ENCODE measurements at places on chromosomes 13 and 19.

DNA sequence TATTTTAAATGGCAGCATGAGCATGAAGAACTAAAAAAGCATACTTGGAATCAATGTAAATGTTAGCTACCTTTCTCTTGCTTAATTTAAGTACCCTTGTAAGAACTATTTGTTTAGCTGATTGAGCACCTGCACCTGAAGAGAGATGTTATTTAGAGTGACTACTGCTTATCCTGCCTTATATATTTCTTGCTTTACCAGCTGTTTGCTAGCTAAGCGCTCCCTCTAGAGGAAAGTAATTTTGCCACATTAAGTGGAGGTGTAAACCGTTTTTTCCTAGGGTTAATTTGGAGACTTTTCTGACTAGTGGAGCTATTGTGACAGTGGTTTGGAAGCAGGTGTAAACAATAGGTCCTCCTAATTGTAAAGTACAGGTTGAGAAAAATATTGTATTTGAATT is 19.4 kb upstream of the PSG2 start:
- DNase-seq: no peak

DNA sequence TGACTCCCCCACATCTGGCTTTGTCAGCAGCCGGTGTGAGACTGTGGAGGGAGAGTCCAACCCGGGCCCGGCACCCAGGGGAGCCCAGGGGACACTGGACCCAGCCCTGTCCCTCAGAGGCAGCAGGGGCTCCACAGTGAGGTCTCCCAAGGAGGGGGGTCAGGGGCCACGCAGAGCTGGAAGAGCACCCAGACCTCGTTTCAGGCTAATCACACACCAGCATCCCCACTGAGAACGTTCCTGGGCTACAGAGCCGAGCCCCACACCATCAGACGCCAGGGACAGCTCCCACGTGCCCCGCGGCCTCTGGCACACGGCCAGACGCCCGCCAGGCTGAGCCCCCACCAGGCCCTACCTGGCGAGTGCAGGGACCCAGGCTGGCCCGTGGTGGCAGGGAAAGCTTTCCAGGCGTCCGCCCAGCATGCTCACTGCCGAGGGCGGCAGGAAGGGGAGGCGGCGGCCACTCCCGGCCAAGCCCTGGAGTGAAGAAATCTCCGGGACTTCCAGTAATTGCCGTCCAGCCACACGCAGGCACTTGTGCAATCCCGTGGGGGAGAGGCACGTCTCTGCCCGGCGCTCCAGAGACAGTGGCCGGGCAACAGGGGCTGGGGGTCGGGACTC is 19.2 kb downstream of the SBNO2 start:
- no peak for DNase-seq

DNA sequence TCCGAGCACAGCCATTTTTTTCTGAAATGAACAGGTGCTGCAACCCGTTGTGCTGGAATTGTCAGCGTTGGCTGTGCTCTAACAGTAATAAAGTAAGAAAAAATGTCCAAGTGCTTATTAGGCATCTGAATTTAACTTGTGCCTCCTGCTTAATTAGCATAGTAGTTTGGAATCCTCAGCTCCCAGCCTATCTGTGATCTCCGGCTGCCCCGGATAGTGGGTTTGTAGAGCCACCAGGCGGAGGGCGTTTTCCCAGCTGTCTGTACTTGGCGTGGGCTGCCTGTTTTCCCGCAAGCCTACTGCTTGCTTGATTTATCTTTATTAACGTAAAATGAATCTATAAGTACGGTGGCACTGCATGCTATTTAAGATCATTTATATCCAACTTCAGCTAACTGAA is 137.9 kb downstream of the MTUS2 start:
- no peak for DNase-seq

GRCh38 chr19:57759096-57759495 is 10.4 kb upstream of the ZNF586 start:
- no peak for DNase-seq

- no peak for DNase-seq
Measured at GRCh38 chr13:102700088-102701031, 5.5 kb upstream of the METTL21C start.

GRCh38 chr19:45079911-45080370 is 881 bp downstream of the GEMIN7 start:
- no peak for DNase-seq

- no peak for DNase-seq
Measured at GRCh38 chr13:37492741-37493514, 105.6 kb downstream of the POSTN start.

DNA sequence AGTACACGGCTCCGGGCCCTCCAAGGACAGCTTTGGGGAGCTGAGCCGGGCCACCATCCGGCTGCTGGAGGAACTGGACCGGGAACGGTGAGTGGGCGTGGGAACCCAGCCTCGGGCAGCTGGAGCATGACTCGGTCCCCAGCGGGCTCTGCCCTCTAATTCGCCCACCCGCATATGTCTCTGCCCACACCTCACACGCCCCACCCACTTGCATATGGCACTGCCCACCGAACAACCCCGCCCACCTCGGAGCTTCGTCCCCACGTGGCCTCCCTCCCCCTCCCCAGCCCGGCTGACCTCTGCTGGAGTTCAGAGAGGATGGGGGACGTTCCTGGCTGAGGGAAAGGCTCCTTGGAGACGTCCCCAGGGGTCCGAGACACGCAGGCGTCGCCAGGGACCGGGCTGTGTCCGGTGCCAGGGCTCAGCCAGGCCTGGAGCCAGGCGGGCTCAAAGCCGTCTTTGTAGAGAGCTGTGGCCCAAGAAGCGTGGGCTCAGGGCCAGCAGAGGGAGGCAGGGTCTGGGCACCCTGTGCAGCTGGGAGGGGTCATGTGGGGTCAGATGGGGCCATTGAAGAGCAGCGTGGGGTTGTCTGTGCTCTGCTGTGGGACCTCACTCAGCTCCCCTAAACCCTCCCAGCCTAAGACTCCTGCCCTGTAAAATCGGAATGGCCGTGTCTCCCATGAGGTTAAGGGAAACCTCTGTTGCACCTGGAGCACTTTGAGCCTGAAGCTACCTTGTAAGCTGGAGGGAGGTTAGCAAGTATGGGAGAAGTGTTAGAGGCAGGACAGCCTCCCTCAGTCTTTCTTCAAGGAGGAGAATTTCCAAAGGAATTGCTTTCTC is 3.8 kb downstream of the APC2 start:
- DNase-seq: no peak

- DNase-seq: no peak
Measured at GRCh38 chr13:109968876-109969577, 182.6 kb upstream of the IRS2 start.

GRCh38 chr19:15519433-15519976 is 11.2 kb downstream of the CYP4F22 start:
- no peak for DNase-seq

DNA sequence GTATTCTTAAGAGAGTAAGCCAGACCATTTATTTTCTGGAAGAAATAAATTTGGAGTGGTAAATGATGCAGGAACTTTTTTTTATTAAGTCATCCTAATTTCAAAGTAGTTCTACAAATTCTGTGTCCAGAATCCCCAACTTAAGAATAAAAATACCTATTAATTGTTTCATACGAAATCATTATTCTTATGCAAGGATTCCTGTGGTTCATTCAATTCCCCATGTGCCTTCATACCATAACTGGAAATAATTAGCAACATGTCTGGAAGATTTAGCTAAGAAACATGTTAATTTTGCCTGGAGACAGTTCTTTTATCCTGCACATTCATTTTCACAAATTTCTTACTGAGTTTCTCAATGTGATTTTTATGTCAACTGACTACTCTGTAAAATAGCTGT is 408.6 kb downstream of the PCDH9 start:
- no peak for DNase-seq

DNA sequence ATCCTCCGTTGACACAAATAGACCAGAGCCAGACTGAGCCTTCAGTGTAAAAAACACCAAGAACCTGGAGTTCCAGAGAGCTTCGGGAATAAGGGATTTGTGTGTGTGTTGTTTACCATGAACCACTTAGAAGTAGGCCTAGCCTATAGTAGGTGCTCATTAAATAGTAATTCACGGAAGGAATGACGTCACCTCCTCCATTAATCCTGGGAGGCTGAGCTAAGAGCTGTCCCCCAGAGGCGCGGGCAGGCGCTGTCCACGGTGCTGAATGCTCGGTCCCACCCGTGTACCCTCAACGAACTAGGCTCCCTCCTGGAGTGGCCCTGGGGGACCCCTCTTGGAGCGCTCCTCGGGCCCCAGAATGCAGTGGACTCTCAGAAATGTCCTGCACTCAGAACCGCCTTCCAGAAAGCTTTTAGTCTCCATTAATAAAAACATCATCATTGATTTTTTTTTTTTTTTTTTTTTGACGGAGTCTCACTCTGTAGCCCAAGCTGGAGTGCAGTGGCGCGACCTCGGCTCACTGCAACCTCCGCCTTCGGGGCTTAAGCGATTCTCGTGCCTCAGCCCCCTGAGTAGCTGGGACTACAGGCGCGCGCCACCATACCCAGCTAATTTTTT is 6.5 kb downstream of the UNC13A start:
- no peak for DNase-seq

DNA sequence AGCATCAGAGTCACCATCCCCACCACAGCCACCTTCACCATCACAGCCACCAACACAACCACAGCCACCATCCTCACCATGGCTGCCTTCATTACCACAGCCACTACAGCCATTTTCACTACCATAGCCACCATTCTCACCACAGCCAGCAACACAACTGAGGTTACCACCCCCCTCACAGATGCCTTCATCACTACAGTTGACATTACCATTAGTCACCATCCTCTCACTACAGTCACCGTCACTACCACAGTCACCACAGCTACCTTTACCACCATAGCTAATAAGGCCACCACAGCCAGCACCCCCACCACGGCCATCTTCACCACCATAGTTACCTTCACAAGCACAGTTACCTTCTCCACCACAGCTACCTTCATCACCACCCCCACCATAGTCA is 269.6 kb downstream of the DNAJC15 start:
- no peak for DNase-seq

DNA sequence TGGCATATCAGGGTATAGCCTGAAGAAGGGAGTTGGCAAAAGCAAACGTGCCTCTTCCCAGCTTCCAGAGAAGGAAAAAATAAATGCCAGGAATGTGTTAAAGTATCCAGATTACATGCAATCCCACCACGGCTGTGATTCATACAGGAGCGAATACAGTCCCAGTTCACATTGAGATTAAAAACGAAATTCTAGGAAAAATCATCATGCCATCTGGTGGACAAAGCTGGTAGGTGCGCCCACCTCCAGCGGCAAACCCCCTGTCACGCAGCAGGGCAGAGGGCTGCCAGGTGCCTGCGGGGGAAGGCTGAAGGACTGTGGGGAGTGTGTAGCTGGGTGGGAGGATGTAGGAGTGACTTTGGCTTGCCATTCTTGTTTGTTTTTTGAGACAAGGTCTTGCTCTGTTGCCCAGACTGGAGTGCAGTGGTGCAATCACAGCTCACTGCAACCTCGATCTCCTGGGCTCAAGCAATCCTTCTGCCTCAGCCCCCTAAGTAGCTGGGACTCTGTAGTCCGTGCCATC is 6.4 kb upstream of the DMWD start:
- no peak for DNase-seq

- DNase-seq: no peak
Measured at GRCh38 chr19:45147835-45148676, 12.7 kb downstream of the NKPD1 start.

DNA sequence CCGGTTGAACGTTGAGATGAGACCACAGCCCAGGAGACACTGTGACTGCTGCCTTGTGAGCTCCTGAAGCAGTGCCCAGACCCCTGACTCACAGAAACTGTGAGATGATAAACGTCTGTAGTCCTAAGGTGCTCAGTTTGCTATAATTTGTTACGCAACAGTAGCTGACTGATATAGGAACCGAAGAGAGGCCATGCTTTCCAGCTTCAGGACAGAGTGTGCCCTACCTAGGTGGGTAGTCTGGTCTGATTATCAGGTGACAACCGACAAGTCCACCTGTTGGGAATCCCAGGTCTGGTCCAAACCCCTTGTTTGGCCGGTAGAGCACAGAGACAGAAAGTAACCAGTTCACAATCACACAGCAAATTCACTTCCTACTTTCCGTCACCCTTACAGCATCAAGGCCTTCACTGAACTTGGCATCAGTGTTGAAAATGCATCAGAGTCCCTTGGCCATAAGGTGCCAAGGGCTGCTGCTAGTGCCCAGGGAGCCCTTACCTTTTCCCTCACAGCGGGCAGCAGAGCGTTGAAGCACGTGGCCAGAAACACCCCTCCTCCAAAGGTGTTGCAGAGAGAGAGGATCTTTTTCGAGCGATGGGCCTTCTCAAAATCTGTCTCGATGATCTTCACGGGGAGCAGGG is 3.1 kb downstream of the SLC39A3 start:
- no peak for DNase-seq

- DNase-seq: no peak
Measured at GRCh38 chr13:78784014-78784750, 125.2 kb upstream of the OBI1 start.

GRCh38 chr19:15265214-15265849 is 33.1 kb upstream of the EPHX3 start:
- no peak for DNase-seq

DNA sequence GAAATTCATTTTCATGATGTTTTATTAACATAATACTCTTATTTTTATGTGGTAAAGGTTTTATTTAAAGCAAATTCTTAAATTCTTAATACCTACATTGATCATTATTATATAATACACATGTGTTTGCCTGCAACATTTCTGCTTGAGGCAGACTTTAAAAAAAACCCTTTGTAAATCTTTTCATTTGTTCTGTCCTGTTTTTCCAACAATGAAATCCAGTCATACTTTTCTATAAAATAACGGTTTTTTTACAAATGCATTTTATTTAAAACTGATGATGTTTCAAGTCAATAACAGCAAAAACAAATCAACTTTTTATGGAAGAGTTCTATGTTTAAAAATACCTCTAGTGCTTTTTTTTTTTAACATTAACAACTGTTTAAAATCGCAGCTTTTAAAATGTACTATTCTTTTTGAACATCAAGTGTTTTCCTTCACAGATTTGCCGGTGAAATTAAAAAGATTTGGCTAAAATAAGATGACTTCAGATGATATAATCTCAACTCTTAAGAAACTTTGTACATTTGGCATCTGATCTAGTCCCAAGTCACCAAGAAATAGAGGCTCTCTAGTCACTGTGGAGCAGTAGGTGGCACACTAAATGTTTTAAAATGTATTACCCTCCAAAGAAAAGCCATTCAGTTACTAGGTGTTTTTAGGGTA is 5.1 kb downstream of the POU4F1 start:
- no peak for DNase-seq

DNA sequence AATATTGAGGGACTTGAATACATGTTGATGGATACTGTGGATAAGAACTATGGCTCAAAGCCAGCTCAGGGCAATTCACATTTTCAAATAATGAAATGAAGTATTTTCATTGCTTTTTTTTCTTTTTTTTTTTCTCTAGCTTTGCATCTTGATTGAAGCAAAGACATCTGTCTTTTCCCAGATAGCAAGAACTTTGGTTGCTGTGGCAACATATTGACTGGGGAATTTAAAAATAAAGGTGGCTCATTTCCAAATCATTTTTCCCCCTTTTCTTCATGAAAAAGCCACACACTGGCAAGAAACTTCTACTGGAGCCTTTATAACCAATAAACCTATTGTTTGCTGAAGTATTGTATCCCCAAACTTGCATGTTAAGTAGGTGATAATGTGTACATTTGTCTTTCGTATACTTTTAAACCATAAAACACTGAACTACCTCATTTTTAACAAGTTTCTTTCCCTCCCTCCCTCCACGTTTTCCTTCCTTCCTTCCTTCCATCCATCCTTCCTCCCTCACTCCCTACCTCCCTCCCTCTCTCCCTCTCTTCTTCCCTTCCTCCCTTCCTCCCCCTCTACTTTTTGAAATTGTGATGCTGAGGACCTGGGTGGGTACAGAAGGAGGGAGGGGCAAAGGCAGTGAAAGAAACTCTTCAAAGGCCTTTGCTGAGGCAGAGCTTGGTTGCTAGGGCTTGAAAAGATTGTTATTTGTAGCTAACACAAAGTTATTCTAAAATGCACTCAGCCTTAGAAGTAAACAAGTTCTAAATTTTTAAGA is 343.5 kb upstream of the SPRY2 start:
- no peak for DNase-seq

GRCh38 chr19:38875656-38876395 is 2.2 kb downstream of the RINL start:
- DNase-seq: no peak

Data from brain pericyte (primary cell).